ENCODE measurements at places on chromosomes 3 and 15. TPM values are rescaled to one million over a fixed set of nuclear protein-coding genes. Genes with fewer than 3 reads are reported as not detected.
A peak's percentile ranks its signal among the peaks of the same experiment; 100 is the strongest.

DNA sequence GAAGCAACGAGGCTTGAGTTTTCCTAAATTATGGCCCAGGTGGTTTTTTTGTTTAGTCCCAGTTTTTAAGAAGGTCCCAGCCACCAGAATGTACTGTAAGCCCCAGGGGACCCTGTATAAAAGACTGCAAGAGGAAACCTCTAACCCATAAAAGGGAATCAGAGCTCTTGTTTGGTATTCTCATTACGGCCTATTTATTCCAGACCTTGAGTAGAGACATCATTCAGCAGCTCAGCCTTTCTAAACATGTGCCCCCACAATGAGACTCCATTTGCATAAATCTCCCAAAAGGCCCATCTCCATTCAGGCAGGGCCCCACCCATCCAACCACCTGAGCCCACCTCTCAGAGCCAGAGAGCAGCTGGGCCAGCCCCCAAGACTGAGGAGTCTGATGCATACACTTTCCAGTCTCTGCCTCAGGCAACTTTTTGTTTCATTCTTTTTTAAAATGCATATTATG lies 25.7 kb downstream of the ZDHHC3 start:
- DNase-seq, result no peak

ITGA11 gene
- total RNA-seq, result 4.7 TPM

DNA sequence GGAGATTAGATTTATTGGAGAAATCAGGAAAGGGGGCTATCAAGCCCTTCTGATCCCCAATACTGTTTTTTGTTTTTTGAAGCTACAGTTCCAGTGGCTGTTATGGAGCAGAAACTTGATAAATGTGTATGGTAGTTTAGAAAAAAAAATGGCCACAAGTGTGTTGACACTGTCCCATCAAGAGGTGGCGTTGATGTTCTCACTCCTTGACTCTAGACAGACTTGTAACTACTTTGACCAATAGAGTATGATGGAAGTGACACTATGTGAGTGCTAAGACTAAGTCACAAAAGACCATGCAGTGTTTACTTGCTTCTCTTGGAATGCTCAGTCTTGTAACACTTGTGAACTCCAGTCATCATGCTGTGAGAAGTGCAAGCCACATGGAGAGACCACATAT lies 356.7 kb downstream of the PDCD6IP start:
- DNase-seq, result no peak

DNA sequence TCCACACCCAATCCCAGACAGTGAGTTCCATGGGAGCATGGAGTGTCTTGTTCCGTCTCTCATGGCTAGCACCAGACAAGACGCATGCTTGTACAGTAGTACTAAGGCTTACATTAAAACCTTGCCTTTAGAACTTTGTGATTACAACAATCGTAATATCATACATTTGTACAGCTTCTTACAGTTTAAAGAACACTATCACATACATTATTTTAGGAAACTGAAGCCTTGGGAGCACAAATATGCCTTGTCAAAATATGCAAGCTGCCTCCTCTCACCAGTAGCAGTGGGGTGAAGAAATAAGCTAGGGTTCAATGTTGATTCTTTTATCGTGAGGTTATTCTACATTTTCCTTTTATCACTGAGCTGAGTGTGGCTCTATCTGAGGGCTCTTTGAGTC lies 36.8 kb downstream of the ADAMTSL3 start:
- DNase-seq, result no peak

GRCh38 chr15:23564821-23565394 lies 566 bp upstream of the MKRN3 start:
- no peak for DNase-seq

GPR149 gene
- not detected for total RNA-seq

CHRNA7 gene
- total RNA-seq, result 3.3 TPM

DNA sequence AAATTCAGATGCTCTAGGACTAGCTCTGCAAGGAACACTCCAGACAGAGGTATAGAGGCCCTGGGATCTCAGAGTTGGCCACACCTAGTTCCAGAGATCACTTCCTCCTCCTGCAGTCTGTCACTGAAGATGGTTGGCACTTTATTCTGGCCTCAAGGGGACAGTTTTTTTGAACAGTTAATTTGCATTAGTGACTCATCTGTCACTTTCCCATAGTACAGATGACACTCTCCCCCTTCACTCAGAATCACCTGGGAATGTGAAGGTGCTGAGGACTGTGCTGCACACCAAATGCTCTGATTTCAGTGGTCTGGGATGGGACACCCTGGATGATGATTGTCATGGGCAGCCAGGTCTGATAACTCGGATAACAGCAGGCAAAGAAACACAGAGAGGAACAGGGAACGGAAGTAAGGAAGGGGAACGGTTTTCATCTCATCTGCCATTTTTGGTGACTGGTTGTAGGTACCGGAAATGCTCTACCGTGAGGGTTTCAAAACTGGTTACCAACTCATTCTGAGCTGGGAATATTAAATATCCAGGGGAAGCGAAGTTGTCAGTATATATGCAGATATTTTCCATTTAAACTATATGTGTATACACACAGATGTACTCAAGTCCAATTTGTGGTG lies 232.5 kb upstream of the ST8SIA2 start:
- DNase-seq, result no peak

WWTR1 gene
- total RNA-seq, result 96.4 TPM

GADL1 gene
- total RNA-seq, result 0.82 TPM

DNA sequence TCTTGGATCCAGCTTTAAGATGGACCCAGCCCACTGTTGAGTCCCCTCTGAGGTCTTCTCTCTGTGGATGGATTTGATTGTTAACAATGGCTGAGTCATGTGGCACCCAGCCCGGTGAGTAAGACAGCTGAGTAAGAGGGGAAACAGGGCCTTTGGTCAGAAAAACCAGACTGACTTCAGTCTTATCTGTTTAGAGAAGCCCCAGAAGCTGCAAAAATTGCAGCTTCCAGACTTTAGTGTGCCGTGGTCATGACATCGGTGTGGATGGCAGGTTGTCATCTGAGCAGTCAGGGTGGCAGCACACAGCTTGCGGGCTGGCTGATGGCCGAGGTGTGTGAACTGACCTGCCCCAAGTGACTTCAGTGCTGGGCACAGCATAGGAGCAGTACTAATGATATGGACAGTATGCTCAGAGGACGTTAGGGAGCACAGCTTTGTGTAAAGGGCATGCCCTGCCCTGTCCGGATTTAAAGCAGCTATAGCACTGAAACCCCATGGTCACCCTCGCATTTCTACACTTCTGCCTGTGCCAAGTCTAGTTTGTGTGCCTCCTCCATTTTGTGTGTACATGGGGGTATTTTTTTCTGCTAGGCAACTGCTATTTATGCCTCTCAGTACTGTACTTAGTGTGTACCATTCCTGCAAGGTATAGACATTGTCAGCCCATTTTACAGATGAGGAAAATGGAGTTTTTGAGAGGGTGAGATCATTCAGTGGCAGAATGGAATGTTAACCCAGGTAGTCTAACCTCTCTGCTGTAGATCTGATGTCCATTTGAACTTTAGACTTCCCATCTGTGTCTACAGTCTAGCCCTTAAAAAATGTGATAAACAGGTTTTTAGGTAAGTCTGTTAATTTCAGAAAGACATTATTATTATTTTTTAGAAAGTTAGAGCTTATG lies 44.4 kb downstream of the FLNB start:
- peak; percentile 82 for DNase-seq

DNA sequence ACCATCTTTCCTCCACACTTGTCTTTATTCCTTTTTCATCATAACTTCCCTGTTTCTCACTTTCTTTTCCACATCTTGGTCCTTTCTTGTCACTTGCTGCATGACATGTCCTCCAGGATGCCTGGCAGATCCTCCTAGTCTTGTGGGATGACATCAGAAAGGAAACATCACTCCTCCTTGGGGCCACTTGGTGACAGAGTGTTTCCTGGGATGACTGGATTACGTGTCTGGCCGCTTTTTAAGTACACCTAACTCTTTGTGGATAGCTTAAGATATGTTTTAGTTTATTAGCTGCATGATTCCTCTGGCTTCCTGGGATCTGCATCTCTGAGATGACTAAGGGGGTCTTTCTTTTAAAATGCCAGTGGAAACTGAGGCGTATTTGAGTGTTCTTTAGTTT lies 363.5 kb upstream of the FRG2C start:
- no peak for DNase-seq

DNA sequence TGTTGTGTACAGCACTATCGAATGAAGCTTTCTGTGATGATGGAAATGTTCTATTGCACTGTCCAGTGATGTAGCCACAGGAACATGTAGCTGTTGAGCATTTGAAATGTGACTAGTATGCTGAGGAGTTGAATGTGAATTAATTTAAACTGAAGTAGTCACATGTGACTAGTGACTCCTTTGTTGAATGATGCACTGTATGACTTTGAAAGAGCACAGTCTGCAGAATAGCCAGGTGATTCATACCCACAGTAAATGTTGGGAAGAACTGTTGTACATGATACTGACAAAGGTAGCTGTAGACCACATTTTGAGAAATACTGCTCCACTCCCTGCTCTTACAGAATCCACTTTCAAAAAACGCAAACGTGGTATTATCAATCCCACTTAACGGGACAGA lies 34.0 kb upstream of the ACTL6A start:
- DNase-seq, result no peak

DNA sequence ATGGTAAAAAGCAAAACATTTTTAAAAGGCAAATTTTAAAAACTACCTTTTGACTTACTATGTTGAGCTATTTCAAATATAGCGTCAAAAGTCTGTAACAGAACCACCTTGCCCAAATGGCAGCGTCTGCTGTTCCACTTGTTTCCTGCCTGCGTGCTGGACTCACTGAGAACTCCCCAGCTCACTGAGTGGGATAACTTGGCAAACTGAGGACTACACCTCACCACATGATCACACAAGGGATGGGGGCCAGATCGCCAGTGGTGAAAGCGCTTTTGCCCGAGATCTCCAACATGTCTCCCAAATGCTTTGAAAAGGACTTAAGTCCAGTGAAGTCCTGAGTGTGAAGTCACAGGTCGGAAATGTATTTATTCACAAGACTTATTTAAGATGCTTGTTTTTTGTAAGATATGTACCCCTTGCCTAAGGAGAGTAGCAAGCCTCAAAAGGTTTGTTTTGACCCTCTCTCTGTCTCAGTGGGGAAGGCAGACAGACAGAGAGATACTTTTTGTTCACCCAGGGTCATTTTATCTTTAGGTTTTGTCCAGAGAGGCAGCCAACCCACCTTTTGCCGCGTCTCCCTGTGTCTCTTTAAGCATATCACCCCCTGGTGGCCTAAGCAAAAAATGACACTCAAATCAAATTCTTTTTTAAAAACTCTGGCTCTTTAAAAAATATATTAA lies 192.6 kb downstream of the PDZRN3 start:
- no peak for DNase-seq

DNA sequence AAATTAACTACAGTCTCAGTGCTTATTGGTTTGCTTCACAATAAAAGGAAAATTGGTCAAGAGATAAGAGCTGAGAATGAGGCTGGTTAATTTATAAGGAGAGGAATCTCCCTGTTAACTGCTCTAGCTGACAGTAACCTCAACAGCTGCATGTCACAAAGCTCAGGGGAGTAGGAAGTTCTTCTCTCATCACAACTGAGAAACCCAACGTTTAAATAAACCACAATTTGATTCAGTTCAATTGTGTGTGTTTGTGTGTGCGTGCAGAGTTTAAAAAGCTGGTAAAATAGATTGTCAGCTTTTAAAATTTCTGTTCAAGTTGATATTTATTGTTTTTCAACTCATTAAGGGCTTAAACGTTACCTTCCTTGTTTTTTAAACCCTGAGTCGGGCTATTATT lies 3.5 kb upstream of the TGFBR2 start:
- DNase-seq, result no peak

SPATA12 gene
- not detected for total RNA-seq

DNA sequence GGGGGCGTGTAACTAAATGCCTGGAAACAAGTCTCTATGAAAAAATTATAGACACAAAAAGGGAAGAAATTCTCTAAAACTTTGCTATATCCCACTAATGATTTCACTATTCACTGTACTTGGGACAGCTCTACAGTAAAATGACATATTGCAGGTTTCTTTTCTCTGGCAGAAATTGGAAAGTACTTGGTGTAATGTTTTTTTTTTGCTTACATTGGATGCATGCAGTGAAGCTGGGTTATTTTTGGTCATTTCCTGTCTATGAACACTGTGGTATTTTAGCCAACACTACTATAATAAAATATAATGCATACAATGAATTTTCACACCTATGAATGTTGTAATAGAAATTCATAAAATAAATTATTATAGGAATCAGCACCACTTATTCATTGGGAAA lies 109.7 kb downstream of the LRRC49 start:
- no peak for DNase-seq

DNA sequence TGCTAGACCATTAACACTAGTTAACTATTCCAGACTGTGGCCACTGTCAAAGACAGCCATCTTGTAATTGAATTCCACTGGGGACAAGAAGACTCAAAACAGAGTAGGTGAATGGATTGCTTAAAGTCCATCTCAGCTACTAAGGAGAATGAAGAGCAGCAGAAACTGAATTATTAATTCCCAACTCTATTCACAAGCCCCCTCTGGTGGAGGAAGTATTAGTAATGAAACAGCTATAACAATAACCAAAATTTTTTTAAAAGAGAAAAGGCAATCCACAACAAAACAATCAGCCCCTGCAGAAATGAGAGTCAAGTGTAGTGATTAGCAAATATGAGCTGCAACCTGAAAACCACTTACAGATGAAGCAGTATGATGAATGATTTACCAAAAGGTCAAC lies 302.8 kb downstream of the FHIT start:
- no peak for DNase-seq

- no peak for DNase-seq
Observed at GRCh38 chr3:98902351-98902740, 851 bp upstream of the DCBLD2 start.

DNA sequence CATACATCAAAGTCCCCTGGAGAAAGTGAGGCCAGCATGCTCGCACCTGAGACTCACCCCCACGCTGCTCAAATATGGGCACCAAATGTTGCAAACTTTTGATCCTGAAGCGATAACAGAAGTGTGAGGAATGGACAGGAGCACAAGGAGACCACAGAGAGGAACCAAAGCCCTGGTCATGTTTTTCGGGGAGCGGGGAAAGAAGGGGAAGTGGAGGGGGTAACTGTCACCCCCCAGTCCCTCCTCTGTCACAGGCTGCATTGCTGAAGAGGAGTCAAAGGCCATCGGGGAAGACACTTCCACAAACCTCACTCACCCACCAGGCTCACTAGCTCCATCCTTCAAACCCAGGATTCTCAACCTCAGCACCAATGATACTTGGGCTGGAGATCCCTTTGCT lies 182.4 kb downstream of the UACA start:
- DNase-seq, result no peak

GRCh38 chr3:8336456-8336855 lies 165.2 kb upstream of the LMCD1 start:
- DNase-seq, result no peak

GRCh38 chr3:3799173-3800079 lies at the start of gene LRRN1:
LRRN1 (plus strand) TSS chr3:3799431; CDS start chr3:3844642, 45,211 bp downstream.
- DNase-seq, result peak; percentile 79

ZDHHC3 gene
- total RNA-seq, result 63.1 TPM

DNA sequence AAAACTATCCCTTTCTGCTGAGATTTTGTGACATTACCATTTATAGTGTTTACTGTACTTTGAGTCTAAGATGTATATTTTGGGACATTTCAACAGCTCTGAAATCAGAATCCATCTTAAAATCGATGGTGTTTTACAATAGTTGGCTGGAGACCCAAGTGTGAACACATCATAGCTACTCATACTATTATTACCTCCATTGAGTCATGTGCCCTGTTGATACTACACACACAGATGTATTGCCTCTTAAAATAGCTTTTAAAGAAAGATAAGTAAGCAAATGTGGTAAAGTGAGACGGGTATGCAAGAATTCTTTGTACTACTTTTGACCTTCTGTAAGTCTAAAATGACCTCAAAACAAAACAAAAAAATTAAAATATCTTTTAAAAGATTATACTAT lies 6.7 kb downstream of the LMOD3 start:
- no peak for DNase-seq

GRCh38 chr3:50436114-50436674 lies 67.2 kb downstream of the CACNA2D2 start:
- no peak for DNase-seq
